ENCODE measurements at places on chromosomes 6 and 20. TPM values are rescaled to one million over a fixed set of nuclear protein-coding genes. Genes with fewer than 3 reads are reported as not detected.

GSTA2 gene
- not detected for total RNA-seq

SPTLC3 gene
- 0.26 TPM for total RNA-seq

CPNE5 gene
- 0.65 TPM for total RNA-seq

SMLR1 gene
- not detected for total RNA-seq

JAG1 gene
- 1.1 TPM for total RNA-seq

DNA sequence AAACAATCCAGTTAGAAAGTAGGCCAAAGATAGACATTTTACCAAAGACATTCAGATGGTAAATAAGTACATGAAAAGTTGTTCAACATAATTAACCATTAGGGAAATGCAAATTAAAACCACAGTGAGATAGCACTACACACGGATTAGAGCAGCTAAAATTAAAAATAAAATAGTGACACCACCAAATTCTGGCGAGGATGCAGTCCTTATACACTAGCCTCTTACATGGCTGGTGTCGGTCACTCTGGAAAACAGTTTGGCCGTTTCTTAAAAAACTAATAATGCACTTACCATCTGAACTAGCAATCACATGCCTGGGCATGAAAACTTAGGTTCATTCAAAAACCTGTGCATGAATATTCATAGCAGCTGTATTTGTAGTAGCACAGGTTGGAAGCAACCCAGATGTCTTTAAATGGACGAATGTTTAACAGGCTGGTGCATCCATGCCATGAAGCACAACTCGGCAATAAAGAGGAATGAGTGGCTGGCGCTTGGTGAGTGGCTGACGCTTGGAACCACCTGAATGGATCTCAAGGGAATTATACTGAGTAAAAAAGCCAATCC, 77.0 kb downstream of the FAM120B start:
- H3K36me3 ChIP-seq: peaks cover 2% of the 10 kb centered on the region
- peaks cover 1% of the 10 kb centered on the region for H3K4me1 ChIP-seq
- H3K4me3 ChIP-seq: no peak overlapping the region
- no peaks in the 10 kb centered on the region for H3K27me3 ChIP-seq

DNA sequence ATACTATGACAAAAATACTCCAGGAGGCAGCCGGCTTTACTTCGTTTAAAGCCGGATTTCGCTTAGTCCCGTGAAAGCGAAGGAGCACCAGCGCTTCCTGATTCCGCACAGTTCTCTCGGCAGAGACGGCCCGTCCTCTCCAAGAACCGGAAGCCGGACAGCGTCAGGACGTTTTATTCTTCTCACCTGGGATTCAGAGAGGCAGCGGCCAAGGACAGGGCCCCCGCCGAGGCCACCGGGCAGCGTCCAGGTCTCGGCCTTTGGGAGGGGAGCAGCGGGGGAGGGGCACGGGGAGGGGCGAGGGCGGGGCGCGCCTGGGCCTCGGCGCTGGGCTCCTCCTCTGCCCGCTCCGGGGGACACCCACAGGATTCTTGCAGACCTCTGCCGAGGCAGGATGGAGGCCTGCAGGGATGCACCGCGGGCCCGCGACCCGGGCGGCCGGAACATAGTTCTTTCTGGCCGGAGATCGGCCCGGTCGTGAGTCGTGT, 2.8 kb upstream of the DIDO1 start:
- peak overlapping the region; percentile 89 for H3K27ac ChIP-seq
- DNase-seq: peak; percentile 87
- H3K4me3 ChIP-seq: peak overlapping the region; percentile 85
- H3K27me3 ChIP-seq: no peaks in the 10 kb centered on the region

GRCh38 chr6:38632490-38632889, 7.2 kb downstream of the BTBD9 start:
- DNase-seq: no peak
- H3K27ac ChIP-seq: no peak overlapping the region
- no peak overlapping the region for H3K4me3 ChIP-seq
- no peaks in the 10 kb centered on the region for H3K27me3 ChIP-seq

GRCh38 chr6:166640342-166641043, 13.4 kb upstream of the RPS6KA2 start:
- no peak overlapping the region for H3K27ac ChIP-seq
- peak overlapping the region; percentile 49 for H3K4me3 ChIP-seq
- peaks cover 10% of the 10 kb centered on the region for H3K4me1 ChIP-seq
- no peaks in the 10 kb centered on the region for H3K36me3 ChIP-seq
- H3K27me3 ChIP-seq: peaks cover 38% of the 10 kb centered on the region

- peak; percentile 49 for DNase-seq
- H3K4me3 ChIP-seq: no peak overlapping the region
- H3K27me3 ChIP-seq: peaks cover 10% of the 10 kb centered on the region
Measured at GRCh38 chr6:52020945-52021570, 66.4 kb downstream of the PKHD1 start.

DNA sequence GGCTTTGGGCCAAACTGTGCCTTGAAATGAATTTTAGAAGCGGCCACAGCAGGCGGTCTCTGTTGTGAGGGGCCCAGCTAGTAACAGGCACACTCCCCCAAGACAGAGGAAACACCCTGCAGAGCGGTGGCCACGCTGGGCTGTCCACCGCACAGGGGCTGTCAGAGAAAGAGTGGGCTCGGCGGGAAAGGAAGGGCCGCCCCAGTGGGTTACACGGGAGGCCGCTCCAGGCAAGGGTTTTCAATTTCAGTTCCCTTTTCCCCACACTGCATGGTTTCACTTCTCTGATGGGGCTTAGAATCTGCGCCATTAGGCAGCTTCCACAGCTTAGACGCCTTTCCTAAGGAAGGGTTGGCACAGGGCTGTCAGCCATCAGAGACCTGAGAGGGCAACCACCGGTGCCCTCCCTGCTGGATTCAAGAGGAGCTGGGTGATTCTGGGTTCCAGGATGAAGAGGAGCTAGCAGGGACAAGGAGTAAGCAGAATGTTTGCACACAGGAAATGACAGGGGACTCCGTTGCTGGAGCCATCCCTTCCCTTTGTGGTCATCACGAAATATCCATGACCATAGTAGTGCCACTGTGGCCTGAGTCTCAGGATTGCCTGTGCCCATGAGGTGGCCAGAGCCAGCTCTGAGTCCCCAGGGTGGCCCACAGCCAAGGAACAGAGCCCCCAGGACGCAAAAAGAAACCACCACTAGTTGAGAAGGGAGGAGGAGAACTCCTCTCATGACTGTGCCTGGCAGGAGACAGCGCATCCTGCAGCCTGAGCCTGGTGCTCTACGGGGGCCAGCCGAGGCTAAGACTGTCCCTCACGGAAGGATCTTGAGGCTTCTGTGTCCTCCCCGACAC, 282.7 kb downstream of the NRN1 start:
- no peaks in the 10 kb centered on the region for H3K27me3 ChIP-seq
- no peak overlapping the region for H3K27ac ChIP-seq
- H3K4me3 ChIP-seq: peak overlapping the region; percentile 75
- H3K4me1 ChIP-seq: peaks cover 12% of the 10 kb centered on the region
- H3K36me3 ChIP-seq: no peaks in the 10 kb centered on the region

DNA sequence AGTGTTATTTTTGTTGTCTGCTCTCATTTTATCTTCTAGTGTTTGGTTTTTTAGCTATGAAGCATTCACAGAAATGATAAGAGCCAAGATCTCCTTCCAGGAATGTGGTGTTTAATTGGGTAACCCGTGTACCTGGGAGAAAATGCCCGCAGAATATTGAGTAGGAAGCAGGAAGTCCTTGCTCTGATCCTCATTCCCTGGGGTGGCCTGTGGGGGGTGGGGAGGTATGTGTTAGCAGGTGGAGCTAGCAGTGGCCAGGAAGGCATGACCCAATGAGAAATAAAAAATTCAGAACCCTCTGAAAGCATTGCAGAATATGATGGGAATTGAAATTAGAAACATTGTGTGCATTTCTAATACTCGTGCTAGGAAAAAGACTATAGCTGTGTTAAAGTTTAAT, 100.8 kb downstream of the DTD1 start:
- H3K4me1 ChIP-seq: peaks cover 2% of the 10 kb centered on the region
- no peaks in the 10 kb centered on the region for H3K27me3 ChIP-seq
- H3K4me3 ChIP-seq: no peak overlapping the region
- H3K27ac ChIP-seq: no peak overlapping the region
- DNase-seq: no peak
- no peaks in the 10 kb centered on the region for H3K36me3 ChIP-seq

DNA sequence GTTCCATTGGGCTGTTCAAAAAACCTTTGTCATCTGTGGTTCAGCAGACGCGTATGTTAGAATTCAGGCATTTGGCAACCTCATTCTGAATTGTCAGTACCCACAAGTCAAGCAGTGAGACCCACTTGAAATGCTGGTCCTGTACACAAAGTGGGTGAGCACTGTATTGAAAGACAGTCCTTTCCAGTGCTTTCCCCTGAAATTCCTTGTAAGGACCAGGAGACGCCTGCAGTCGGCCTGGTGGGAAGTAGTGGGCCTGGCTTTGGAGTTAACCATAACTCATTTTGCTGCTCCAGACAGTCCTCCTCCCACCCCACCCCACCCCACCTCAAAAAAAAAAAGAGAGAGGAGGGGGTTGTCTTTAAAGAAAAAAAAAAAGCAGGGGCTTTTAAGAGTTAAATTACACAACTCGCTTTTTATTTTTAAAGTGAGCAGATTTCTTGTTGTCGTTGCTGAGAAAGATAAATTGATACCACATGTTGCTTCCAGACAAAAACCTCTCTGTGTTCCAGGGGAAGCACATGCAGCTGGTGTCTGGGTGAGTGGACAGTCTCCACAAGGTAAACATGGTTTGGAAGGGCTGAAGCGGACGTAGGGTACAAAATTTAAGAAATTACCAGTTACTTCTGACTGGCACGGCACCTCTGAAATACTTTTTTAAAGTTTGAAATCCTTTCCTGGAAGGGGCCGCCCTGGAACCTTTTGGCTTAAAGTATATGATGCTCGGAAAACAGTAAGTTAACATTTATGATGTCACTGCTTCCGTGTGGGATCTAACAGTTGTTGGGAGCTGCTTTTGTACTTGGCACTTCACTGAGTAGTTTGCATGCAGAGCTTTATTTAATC, 95.3 kb downstream of the FOXO3 start:
- DNase-seq: no peak
- no peaks in the 10 kb centered on the region for H3K27me3 ChIP-seq
- no peaks in the 10 kb centered on the region for H3K36me3 ChIP-seq
- no peak overlapping the region for H3K27ac ChIP-seq
- peaks cover 4% of the 10 kb centered on the region for H3K4me1 ChIP-seq
- no peak overlapping the region for H3K4me3 ChIP-seq
